ENCODE measurements at places on chromosomes 3 and 15.

- DNase-seq, result no peak
Observed at GRCh38 chr3:11720917-11721411, 77.2 kb upstream of the VGLL4 start.

DNA sequence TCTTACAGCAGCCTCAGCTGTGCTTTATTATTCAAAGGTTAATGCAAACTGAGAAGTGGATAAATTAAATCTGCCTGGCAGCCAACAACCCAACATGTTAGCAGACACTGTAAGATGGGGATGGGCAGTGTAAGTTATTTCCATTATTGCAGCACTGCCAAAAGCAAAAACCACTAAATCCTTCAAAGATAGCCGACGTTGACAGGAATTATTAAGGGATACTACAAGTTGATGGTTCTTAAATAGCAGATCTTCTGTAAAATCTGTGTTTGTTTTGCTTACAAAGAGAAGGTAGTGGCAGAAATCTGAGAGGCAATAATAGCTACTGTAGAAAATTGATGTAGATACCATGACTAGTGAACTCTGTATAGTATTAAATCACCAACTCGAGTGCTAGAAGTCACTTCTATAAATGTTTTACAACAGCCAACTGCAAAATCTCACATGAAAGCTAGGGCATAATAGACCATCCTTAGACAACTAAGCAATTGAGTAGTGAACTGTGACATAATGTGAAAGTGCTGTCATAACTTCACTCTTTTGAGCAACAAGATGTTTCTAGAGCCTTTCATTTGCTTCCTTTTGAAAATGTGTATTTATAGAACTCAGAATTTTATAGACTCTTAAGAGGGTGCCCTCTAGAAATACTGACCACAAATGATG is 278.6 kb downstream of the UBE2E2 start:
- no peak for DNase-seq

- DNase-seq, result no peak
Observed at GRCh38 chr15:28019594-28020309, 79.4 kb downstream of the OCA2 start.

GRCh38 chr15:79396850-79397249 is 35.3 kb upstream of the MINAR1 start:
- DNase-seq, result no peak

DNA sequence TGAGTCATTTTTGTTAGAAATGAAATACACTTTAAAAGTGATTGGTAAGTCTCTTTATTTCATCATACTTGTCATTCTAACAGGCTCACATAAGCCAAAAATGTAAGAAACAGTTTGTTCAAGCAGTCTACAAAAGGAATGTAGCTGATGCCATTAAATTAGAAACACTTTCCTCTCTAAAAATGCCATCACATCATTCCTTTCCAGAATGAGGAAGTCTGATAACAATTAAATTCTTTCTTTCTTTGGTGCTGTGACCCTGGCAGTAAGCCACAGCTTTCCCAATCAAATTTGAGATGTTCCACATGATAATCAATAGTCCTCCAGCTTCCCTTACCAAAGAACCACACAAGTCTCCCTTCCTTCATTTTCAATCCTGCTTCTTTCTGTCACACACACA is 9.4 kb upstream of the P2RY1 start:
- DNase-seq, result no peak

DNA sequence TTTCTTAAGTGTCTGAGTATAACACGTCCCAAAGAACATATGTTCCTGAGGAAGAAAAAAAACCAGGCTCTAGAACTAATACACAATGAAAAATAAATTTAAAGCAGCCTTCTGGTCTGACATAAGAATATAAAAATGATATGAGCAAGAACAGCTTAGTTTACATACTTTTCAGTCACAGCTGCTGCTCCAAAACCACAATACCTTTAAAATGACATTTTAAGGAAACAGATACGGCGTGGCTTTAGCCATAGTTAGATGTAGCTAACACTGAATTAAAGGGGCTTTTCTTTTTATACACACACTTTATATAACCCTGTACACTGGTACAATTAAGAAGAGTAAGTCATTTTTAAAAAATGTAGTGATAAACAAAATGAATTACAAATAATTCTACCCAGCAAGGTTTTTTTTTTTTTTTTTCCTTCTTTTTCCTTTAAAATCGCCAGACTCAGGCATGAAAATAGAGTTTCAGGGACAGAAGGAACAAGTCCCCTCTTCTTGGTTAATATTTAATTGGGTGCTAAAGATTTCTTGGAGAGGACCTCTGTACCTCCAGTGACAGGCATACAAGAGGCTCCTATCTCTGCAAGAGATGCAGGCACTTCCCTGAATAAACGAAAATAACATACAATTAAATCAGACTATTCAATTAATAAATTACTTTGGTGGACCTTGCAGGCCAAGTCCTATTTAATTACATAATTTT is 265.6 kb downstream of the FOXP1 start:
- no peak for DNase-seq

- no peak for DNase-seq
Observed at GRCh38 chr15:57676585-57676984, 29.9 kb upstream of the POLR2M start.

DNA sequence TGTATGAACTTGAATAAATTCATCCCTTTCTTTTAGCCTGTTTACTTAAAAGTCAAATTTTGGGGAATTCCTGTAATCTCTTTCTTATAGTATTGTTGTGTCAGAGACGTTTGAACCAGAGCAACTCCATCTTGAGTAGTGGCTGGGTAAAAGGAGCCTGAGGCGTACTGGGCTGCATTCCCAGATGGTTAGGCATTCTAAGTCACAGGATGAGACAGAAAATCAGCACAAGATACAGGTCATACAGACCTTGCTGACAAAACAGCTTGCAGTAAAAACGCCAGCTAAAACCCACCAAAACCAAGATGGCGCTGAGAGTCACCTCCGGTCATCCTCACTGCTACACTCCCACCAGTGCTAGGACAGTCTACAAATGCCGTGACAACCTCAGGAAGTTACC is 94.5 kb downstream of the P3H2 start:
- no peak for DNase-seq

- no peak for DNase-seq
Observed at GRCh38 chr15:90638963-90639362, 78.2 kb upstream of the BLM start.

DNA sequence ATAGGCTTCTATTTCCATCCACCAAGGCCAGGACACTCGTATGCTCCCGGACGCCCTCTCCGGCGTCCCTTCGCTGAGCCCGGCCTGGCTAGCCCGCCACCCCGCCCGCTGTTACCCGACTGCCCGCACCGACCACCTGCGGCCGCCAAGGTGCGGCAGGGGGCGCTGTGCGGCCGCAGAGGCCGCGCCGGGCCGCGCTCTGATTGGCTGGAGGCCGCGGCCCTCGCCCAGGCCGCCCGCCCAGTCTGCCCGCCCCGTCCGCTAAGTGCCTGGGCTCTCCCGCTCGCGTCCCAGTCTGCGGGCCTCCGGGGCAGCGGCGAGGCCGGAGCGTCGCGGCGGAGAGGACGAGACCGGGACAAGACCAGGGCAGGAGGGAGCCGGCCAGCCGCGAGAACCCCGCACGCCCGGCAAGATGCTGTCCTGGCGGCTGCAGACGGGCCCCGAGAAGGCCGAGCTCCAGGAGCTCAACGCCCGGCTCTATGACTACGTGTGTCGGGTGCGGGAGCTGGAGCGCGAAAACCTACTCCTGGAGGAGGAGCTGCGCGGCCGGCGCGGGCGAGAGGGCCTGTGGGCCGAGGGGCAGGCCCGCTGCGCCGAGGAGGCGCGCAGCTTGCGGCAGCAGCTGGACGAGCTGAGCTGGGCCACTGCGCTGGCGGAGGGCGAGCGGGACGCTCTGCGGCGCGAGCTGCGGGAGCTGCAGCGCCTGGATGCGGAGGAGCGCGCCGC is at the start of gene SYNM:
TSS of gene SYNM (plus strand) at position 293 of the 726 bp plus-strand sequence. CDS start at position 413, 120 bp downstream.
- DNase-seq, result peak; percentile 58

DNA sequence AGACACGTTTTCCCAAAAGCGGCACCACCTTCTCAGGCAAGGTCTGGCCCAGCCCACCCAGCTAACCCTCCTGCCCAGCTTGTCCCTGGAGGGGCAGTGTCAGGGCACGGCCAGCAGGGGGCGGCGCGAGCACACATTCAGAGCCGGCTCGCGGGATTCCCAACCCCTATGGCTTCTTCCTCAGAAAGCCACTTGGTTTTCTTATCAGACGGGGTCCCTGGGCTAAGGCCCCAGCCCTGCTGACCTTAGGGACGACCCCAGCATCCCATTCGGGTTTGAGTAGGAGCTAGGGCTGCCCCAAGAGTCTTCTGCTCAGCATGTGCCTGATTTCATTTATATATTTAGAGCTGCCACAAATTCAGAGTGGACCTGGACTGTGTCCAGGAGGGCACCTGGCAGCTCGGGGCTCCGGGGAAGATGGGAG is 14.5 kb downstream of the RLBP1 start:
- peak; percentile 80 for DNase-seq

DNA sequence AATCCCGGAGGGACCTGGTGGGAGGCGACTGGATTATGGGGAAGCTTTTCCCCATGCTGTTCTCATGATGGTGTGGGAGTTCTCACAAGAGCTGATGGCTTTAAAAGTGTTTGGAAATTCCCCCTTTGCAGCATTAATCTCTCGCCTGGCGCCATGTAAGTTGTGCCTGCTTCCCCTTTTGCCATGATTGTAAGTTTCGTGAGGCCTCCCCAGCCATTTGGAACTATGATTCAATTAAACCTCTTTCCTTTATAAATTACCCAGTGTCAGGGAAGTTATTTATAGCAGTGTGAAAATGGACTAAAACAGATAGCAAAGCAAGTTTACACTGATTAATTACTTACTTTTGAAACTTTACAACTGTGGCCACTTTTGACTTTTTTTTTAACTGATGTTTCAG is 10.6 kb upstream of the U2SURP start:
- no peak for DNase-seq

- no peak for DNase-seq
Observed at GRCh38 chr3:187912007-187912406, 166.7 kb upstream of the BCL6 start.

Measured in activated naive CD8-positive, alpha-beta T cell treated with anti-CD3 and anti-CD28 coated beads for 36 hours (primary cell).